ENCODE measurements at places on chromosomes 5 and 9. TPM values are rescaled to one million over a fixed set of nuclear protein-coding genes. Genes with fewer than 3 reads are reported as not detected.

DNA sequence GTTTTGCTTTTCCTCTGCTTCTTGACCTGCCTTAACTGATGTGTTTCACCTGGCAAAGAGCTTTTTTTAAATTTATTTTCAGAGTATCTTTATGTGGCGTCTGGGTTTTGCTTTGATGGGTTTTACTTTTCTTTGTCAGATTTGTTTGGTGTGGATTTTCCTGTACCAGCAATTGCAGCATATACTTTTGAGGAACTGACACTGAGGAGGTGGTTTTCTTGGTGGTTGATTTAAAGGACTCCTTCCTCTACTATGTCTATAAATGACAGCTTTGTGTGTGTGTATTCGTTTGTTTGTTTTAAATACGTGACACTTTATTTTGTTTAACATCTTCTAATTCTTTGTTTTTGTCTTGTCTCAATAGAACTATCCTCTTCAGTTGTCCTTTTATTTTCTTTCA lies 1071.9 kb upstream of the ARRDC3 start:
- no peak for DNase-seq

DNA sequence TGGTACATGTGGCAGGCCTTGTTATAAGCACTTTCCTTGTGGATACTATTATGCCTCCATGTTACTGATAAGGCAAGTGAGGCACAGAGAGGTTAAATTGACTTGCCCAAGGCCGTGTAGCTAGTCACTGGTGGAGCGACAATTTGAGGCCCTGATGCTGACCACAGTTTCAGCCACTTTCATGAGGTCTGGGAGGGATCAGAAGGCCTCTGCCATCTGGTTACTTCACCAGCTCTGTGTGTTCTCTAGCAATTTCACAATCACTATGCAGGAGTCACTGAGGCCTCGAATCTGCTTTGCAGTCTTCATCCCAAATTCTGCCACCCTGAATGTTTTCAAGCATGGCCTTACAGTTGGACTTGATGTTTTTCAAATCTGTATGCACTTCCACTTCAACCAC lies 9.1 kb downstream of the LRRC70 start:
- DNase-seq = no peak

GRCh38 chr9:135165003-135165711 lies 77.7 kb downstream of the OLFM1 start:
- no peak for DNase-seq

- no peak for DNase-seq
These were observed 78.1 kb upstream of the PRLR start for GRCh38 chr5:35308421-35308820.

- DNase-seq = no peak
These were observed 26.8 kb downstream of the ASS1 start for GRCh38 chr9:130471411-130472183.

DNA sequence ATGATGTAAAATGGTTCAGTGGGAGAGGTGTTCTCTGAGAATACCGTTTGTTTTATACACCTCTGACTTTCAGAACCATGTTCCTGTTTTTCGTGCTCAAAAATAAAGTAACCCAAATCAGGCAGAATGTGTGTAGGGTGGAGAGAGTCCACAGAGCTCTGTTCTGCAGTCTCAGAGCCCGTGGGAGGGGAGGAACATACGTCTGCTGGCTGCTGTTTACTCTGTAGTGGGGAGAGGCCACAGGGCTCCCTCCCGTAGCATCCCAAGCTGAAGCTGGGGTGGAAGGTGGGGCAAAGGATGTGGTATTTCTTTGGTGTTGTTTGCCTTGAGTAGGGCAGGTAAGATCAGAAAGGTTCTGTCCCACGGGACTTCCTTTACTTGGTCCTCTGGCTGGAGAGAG lies 348.5 kb downstream of the DNAH5 start:
- no peak for DNase-seq

FRMD3 gene
- 7.2 TPM for total RNA-seq

ENG gene
- 339 TPM for total RNA-seq

ZFP2 gene
- 1.6 TPM for total RNA-seq
